ENCODE measurements at places on chromosomes 16 and 17.

DNA sequence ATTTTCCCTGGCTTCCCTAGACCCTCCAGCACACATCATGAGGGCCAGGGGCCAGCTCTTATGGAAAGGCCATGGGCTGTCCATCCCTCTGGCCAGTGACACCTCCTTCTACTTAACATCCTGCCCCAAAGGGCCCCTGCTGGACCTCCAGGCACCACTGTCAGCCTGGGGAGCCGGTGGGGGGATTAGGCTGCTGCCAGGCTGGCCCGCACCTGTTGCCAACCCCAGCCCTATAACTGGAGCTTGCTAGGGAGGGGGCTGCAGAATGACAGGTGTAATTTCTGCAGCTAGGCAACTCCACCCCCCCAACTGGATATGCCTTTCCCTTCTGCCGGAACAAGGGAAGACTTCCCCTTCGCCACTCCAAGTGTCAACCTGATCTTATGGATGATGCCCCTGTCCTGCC lies 12.5 kb downstream of the RARA start:
- DNase-seq, result no peak

- no peak for DNase-seq
Measured at GRCh38 chr17:41901646-41902045, 17.1 kb downstream of the ACLY start.

DNA sequence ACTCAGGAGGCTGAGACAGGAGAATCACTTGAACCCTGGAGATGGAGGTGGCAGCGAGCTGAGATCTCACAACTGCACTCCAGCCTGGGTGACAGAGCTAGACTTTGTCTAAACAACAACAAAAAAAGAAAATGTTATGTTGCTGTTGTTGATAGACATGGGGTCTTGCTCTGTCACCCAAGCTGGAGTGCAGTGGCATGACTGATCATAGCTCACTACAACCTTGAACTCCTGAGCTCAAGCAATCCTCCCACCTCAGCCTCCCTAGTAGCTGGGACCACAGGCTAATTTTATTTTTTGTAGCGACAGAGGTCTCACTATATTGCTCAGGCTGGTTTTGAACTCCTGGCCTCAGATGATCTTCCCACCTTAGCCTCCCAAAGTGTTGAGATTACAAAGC lies 20.0 kb downstream of the FBXO47 start:
- no peak for DNase-seq

DNA sequence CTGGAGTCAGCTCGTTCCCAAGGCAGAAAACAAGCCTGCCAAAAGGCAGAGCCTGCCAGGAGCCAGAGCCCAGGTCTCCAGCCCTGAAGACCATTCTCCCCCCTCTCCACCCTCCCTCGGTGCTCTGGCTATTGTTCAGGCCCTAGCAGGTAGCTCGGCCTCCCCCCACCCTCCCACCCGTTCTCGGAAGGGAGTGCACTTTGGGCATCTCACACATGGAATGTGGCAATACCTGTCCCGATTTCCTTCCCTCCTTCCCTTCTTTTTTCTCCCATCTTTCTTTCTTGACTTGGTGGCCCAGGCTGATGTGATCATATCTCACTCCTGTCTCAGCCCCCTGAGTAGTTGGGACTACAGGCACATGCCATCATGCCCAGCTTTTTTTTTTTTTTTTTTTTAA lies 12.4 kb downstream of the CNGB1 start:
- DNase-seq, result no peak

- peak; percentile 41 for DNase-seq
Measured at GRCh38 chr17:1643293-1643998, 2.1 kb downstream of the SCARF1 start.

DNA sequence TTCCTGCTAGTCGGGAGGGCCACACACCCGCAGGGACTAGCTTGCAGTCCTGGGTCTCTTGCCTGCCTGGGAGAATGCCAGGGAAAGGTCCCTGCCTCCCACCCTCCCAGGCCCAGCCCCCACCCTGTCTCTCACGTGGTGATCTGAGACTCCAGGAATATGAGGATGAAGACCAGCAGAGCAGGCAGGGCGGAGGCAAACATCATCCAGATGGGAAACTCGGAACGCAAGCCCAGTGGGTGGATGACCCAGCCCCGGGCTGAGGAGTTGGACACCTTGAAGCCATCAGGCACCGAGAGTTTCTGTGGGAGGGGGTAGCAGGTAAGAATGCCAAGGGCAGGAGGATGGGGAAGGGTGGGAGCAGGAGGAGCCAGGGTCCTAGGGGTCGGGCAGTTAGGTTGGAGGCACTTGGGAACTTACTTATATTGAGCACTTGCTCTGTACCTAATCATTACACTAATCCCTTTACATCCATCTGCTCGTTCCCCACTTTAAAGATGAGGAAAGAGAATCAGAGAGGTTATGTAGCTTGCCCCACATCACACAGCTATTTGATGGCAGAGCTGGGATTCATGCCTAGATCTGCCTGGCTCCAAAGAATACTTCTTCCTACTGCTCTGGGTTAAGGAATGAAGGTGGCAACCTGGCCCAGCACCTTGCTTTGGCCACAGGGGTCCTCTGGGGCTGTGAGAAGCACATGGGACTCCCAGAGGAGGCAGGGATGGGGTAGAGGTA lies 13.4 kb downstream of the SLC4A1 start:
- no peak for DNase-seq

DNA sequence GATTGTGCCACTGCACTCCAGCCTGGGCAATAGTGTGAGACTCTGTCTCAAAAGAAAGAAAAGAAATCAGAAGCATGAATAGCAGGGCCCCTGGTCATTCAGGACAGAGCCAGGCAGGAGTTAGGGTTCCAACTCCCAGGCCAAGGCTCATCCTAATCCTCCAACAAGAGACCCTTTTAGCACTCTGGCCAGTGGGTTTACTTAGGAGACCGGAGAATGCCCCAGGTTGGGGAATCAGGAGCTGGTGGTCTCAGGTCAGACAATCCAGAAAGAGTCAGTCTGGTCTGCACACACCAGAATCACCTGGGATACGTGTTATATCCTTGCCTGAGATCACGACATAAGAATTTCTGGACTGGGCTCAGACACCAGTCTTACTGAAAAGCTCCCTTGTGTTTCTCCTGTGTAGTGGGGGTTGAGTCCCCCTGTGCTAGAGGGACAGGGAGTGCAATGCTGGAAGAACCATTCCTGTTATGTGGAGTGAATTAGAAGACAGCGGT lies 48.7 kb downstream of the CCDC42 start:
- no peak for DNase-seq

GRCh38 chr16:57916735-57917438 lies 54.0 kb downstream of the CNGB1 start:
- DNase-seq, result no peak

DNA sequence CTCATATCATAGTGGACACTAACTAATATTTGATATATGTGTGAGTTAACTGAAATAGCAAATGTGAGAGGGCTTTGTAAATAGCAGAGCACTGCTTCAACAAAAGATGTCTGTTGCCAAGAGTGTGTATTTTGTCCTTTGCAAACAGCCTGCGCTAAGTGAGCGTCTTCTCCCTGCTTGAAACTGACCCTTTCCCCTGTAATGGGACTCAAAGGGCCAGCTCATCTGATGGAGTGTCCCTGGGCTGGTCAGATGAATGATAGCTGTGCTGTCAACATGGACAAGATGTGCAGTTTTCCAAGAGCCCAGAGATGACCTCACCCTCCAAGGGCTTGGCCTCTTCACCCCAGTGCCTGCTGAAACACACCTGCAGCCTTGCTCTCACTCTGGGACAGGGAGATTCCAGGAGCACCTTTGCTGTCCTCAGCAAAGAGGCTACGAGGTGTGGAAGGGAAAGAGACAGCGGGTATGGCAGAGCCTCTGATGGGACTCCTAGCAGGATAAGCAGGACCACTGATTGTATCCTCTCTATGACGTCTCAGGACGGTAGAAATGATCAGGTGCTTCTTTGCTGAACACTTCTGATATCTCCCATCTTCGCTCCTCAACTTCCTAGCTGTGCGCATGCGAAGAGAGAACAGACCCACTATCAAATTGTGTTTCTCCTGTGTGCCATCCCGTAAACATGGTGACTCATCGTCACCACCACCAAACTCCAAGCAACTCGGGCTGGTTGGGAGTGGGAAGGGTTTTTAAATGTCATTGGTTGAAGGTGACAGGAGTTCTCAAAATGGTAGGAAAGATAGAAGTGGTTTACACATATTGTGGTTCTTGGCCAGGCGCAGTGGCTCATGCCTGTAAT lies 35.8 kb upstream of the TBX2 start:
- no peak for DNase-seq

- no peak for DNase-seq
Measured at GRCh38 chr17:50465635-50466034, 3.0 kb downstream of the CHAD start.

- no peak for DNase-seq
Measured at GRCh38 chr17:57727630-57728175, 17.4 kb downstream of the CCDC182 start.

GRCh38 chr16:77946823-77947222 lies 75.5 kb upstream of the CLEC3A start:
- no peak for DNase-seq

GRCh38 chr16:66578651-66579531 lies at the start of gene CMTM2:
Gene CMTM2, plus strand, starts transcription at chr16:66579463. Its CDS starts 145 bp downstream, at chr16:66579608.
- DNase-seq, result no peak

GRCh38 chr17:75301049-75301448 lies 11.8 kb upstream of the SLC25A19 start:
- no peak for DNase-seq

DNA sequence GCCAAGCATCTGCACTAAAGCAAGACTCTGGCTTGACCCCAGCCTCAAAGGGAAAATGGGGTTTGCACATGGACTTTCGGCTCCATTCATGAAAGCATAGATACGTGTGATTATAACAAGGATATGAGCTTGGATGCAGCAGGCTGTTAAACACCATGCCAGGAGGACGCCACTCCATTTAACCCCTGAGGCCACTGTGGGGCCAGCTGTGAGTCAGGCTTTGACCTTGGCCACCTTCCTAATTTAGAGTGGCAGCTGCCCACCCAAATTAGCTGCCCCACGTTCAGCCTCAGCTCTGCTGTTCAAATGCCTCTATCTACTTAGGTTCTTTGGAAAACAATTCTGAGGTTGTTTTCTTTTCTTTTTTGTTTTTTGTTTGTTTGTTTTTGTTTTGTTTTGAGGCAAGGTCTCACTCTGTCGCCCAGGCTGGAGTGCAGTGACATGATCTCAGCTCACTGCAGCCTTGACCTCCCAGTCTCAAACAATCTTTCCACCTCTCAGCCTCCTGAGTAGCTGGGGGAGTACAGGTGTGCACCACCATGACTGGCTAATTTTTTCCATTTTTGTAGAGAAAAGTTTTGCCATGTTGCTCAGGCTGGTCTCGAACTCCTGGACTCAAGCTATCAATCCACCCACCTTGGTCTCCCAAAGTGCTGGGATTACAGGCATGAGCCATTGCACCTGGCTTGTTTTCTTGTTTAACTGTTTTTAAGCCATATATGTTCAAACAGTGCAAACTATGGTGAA lies 23.2 kb upstream of the KIFC3 start:
- DNase-seq, result no peak

- DNase-seq, result no peak
Measured at GRCh38 chr16:77943801-77944200, 78.5 kb upstream of the CLEC3A start.

DNA sequence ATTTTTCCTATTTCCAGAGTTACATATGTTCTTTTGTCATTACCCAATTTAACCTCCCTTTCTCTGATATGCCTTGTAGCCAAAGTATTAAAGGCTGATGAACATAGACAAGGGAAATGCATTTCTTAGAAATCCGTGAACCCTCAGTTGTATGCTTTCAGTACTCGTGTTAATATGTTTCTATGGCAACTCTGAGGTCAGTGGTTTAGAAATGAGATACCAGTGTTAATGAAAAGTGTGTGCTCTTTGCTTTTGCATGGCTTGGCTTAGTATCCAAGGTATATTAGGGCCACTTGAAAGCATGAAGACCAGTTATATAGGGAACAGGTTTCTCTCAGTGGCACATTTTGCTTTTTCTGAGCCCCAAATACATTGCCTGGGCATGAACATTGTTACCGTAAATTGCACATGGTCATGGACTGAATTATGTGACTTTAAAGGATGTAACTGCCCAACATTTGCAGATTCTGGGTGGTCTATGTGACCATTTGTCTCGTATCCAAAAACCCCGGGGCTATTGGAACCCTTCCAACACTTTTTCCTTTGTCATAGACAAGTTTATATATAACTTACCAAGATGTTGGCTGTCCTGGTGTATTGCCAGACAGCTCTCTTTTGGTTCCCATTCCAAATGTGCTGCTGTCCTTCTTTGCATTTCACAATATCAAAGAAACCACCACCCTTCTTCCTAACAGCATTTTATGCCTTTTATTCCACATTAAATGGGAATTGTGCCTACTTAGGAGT lies 17.5 kb downstream of the ABHD15 start:
- DNase-seq, result no peak

GRCh38 chr17:58734040-58734439 lies 21.6 kb upstream of the PPM1E start:
- DNase-seq, result no peak

DNA sequence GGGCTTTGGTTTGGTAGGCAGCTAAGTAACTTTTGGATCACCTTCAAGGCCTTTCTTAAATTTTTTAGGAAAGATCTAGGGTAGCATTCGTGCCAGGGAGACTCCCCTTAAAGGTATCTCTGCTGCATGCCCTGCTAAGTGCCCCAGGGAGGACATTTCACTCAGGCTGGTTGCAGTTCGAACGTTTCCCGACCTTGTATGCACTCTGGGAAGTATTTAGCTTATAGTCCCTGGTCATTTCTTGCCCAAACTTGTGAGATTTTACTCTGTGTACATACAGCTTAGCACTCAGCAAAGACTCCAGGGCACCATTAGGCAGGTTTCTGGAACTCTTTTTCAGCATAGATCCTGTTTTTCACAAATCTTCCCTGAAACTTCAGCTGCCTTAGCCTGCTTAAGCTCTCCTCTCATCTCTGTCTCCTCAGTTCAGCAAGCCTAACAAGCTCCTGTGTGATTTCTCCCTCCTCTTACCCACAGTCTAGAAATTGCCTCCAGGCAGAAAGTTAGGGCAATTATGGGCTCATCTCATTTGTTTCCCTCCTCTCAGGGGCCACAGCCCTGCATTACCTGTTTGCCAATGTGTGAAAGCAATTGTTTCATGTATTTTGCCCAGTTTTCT lies 84.6 kb downstream of the MRTFB start:
- no peak for DNase-seq

- no peak for DNase-seq
Measured at GRCh38 chr17:1758807-1759206, 3.1 kb upstream of the SERPINF1 start.

DNA sequence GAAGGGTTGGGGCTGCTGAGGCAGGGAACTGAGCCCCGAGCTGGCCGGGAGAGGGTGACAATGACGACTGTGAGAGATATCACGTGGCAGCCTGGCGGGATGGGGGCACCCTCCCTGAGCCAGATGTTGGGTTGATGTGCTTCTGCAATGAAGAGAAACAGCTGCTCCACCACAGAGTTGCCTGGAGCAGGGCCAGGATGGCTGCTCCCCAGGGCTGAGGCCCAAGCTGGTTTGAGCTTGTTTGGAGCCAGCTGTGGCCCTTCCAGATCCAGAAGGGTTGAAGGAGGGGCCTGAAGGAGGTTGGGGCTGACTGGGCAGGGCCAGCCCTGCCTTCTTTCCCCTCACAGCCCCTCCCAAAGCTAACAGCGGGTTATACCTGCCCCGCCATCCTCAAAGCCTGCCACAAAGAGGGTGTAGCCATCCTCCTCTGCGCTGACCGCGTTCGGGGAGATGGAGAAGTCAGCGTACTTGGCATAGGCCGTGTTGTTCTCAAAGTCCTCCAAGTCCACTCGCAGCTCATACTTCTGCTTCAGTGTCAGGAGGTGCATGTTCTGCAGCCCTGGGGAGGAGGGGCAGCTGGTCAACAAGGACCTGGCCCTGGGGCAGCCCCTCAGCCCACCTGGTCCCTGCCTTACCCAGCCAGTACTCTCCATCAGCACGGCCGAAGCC lies 2.1 kb downstream of the MFAP4 start:
- DNase-seq, result no peak

- DNase-seq, result no peak
Measured at GRCh38 chr17:79728908-79729471, 1.8 kb upstream of the ENPP7 start.

- DNase-seq, result no peak
Measured at GRCh38 chr16:85534536-85535351, 78.4 kb upstream of the GSE1 start.

All from activated naive CD4-positive, alpha-beta T cell (primary cell).